ENCODE measurements at places on chromosomes 11 and 22.

GRCh38 chr22:19708321-19709011, 5.8 kb upstream of the SEPTIN5 start:
- peak; percentile 48 for DNase-seq

- DNase-seq, result no peak
Observed at GRCh38 chr11:78033040-78033439, 10.0 kb upstream of the KCTD14 start.

DNA sequence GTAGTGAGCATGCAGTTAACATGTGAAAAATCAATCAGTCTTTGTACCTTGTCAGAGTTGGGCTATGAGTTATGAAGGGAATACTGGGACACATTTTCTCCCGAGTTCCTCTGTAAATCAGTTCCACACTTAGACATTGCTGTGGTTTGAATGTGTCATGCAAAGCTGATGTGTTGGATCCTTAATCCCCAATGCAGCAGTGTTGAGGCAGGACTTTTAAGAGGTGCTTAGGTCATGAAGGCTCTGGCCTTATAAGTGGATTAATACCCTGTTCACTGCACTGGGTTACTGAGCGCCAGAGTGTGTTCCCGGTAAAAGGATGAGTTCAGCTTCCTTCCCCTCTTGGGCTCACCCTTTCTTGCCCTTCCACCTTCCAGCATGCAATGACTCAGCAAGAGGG, 742.1 kb upstream of the TENM4 start:
- DNase-seq, result no peak

- peak; percentile 62 for DNase-seq
Observed at GRCh38 chr11:119320776-119321524, 4.0 kb upstream of the MCAM start.

DNA sequence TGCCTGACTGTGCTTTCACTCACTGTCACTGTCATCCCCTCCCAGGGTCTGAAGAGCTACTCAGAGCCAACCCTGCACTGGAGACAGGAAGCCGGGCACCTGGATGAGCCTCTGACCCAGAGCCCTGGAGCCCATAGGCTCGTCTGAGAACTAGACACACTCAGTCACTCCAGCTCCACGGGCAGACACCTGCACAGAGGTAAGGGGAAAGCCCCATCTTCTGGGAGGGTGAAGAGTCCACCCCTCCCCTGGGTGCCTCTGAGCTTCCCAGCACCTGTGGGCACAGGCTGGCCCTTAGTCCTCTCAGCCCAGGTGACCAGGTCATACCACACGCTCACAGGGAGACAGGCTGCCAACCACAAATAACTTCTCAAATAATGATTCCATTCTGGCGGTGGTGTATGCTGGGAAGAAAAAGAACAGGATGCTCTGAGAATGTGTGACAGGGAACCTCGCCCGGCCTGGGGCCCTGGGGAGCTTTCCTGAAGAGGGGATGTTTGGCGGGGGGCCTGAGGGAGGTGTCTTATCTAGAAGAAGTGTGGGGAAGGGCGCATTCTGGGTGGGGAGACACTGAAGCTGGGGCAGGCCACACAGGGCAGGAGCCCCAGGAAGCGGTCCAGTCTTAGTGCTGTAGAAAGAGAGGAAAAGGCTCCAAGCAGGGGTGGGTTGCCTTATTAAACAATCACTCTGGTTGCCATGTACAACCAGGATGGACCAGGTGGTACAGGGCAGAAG, 5.3 kb downstream of the CCDC157 start:
- no peak for DNase-seq

DNA sequence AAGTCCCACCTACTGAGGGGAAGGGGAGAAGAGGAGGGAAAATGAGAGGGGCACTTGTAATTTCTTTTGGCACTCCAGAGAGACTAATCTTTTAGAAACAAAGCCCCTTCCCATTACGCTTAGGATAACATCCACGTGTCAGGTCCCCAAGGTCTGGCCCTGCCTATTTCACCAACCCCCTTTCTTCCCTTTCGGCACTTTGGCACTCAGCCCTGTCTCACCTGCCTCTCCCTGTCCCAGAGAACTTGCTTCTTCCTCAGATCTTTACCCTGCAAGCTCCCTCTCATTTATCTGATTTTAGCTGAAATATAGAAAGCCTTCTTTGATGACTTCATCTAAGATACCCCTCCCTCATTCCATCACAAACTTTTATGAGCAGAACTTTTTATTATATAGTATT, 55.5 kb downstream of the RASSF10 start:
- no peak for DNase-seq

DNA sequence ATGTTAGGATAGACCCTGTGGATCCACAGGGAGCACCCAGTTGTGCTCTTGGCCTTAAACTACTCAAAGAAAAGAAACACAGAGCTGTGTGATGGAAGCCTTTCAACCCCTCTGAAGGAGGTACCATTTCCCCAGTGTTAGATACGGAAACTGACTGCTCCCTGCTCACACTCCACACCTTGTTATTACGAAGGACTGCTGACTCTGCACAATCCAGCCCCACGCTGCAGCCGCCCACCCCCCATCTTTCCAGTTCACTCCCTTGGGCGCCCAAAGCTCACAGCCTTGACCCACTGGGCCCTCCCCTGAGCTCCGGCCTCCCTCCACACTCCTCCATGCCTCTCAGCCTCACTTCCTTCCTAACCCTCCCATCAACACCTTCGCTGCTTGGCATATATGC, 75.5 kb downstream of the EFCAB6 start:
- DNase-seq, result no peak

DNA sequence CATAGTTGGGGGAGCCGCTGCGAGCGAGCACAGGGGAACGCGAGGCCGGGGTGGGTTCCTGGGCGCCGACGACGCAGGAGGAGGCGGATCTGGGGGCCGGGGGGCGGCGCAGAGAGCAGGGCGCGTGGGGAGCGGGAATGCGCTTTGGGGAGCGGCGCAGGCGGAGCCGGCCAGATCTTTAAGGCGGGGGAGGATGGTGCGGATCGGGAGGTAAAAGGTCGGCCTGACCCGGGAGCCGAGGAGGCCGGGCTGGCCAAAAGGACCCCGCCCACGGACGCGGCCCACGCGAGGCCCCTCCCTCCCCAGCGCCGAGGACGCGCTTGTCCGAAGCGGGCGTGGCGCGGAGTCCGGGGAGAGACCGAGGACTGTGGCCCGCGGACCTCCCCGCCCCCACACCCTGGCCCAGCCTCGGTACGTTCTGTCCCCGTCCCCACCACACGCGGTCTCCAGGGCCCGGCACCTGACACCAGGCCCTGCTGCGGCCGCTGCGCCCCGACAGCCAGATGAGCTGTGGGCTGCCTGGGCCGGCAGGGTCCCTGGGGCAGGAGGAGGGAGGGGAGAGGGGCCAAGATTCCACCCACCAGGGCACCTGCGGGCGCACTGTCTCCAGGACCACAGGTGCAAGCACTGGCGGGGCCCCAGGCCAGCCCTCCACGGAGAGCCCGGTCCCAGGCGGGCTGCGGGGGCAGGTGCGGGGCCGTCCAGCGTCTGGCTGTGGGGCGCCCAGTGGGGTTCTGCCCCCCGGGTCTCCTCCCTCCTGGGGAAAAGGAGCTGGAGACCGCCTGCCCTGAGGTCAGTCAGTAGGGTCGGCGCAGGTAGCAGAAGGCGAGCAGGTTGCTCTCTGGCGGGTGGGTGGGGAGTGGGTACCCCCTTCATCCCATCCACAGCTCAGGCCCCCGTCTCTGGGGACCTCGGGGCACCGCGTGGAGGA, 10.9 kb downstream of the PIM3 start:
- peak; percentile 92 for DNase-seq

GRCh38 chr11:76823481-76824028, 37.2 kb upstream of the ACER3 start:
- no peak for DNase-seq

DNA sequence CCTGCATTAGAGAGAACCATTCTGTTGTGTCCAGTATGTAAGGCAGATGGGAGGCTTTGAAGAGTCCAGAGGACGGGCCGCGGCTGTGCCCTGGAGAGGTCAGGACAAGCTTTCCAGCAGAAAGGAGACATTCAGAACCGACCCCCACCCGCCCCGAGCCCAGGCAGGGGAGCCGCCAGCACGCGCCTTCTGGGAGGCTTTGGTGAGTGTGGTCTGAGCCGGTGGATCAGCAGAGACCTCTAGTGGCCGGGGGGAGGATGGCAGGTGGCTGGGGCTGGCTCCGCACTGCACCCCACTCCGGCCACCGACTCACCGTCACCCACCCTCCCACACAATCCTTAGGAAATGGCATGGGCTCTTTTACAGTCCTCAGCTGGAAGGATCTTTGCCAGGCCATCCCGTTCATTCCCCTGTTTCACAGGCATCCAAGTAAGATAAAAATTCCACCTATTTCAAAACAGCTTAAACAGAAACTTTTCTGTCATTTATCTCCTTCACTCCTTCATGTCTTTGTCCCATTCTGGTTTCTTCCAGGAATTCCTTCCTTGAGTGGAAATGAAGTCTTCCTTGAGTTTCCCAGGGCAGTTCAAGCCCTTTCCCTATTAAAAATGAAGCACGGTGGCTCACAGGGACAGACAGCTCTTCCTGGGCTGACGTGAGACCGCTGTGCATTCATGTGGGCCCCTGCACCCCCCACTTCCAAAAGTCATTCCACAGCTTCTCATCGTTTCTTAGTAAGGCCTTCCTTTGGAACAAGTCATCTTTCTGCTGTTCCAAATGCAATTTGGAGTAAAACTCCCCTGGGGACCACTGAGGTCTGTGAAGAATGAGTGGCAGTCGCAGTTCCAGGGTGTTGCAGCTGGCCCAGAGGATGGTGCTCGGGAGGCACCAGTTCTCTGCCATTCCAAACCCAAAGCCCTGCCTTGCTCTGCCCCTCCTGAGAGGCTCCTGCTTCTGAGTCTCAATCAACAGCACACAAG, 91.0 kb downstream of the FEZ1 start:
- DNase-seq, result peak; percentile 83

DNA sequence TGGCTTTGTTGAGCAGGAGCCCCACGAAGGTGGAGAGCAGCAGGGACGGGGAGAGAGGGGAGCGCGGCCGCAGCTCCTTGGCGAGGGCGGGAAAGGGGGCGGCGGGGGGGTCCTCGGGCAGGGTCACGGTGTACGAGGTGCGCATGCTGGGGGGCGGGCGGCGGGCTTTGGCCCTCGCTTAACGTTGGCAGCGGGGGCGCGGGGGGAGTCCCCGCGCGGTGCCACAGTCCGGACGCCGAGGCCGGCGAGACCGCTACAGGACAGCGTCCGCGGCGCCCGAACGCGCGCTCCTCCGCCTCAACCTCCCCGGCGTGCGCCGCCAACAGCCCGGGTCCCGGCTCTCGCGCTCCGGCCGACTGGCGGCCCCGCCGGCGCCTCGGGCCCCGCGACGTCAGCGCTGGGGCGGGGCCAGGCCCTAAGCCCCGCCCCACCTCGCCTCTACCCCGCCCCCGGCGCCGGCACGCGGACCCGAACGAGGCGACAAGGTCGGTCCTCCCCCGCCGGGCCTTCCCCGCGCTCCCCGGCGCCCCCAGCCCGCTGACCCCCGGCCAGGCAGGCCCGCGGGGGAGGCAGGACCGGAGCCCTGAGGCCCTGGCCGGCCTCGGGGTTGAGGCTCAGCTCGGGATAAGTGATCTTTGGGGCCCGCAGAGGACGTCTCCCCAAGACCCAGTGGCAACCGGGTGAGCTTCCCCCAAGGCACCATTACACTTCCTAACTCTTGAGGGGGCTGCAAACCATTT, 17.5 kb downstream of the USP2 start:
- peak; percentile 74 for DNase-seq

DNA sequence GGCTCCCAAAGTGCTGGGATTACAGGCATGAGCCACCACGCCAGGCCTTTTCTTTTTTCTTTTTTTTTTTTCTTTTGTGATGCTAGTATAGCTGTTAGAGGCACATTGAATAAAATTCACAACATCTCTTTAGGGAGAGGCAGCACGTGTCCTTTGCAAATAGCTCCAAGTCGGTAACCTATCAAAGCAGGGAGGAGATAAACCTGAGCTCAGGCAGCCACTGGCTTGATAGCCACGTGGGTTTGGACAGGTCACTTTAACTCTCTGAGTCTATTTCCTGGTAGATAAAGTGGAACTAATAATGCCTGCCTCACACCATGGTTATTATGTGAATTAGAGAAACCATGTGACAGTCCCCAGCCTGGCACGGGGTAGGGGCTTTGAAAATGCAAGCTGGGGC, 43.1 kb upstream of the ATXN10 start:
- DNase-seq, result no peak

- no peak for DNase-seq
Observed at GRCh38 chr11:104337273-104337672, 173.3 kb upstream of the PDGFD start.

DNA sequence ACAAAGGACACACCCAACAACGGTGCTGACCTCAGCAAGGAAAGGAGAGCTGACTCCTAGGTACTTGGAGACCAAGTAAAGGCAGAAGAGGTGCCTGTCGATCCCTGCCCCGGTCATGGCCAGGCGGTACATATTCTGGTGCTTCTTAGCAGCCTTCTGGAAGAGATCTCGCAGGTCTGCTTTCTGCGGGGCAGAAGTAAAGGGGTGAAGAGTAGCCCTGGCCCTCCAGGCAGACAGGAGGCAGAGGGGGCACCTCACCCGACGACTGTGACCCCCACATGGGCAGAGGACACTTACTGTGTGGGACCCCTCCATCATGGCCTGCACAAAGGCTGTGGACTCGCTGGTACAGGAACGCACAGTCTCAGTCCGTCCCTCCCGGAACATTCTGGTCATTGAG, 7.4 kb downstream of the CPT1B start:
- DNase-seq, result no peak

- no peak for DNase-seq
Observed at GRCh38 chr11:2735053-2735589, 35.3 kb upstream of the KCNQ1OT1 start.

DNA sequence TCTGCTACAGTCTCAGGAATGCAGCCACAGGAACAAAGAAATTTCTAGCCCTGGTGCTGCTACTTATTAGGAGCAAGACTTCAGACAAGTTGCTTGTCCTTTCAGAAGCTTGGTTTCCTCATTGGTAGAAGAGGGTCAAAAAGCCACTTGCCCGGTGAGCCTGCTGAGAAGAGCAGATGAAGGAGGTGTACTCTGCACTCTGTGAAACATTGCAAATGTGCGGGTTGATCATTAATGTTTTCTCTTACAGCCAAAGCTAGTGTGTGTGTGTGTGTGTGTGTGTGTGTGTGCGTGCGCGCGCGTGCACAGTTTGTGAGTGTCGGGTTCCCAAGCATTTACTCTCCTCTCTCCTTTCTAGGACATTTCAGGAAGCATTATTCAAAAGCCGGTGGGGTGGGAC, 86.3 kb upstream of the NNMT start:
- no peak for DNase-seq

GRCh38 chr22:32996702-32997101, 61.5 kb downstream of the SYN3 start:
- peak; percentile 86 for DNase-seq

DNA sequence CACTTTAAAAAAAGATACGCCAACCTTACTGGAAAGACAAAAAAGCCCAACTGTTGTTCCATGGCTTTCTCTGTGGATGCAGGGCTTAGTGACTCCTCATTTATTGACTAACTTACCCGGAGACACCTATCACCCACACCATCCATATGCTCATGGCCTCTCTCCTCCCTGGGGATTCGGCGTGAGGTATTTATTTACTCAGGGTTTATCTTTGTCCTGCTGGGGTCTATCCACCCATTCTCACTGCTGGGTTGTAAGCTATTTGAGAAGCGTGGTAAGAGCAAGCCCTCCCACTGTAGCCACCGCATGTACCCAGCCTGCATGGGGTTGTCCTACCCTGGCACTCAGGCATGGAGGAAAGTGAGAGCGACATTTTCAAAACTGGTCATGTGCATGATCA, 93.6 kb downstream of the NELL1 start:
- no peak for DNase-seq

All from tibial artery (tissue), 4 donors.